ENCODE measurements at places on chromosomes 7 and 10. TPM values are rescaled to one million over a fixed set of nuclear protein-coding genes. Genes with fewer than 3 reads are reported as not detected.

GRCh38 chr7:35985126-35985754, 167.8 kb upstream of the EEPD1 start:
- DNase-seq, result peak; percentile 84

- DNase-seq, result no peak
These were observed 31.0 kb downstream of the CYP3A5 start for GRCh38 chr7:99648843-99649242.

Gene POU6F2
- total RNA-seq, result not detected

Gene BAZ1B
- total RNA-seq, result 37.7 TPM

Gene EPO
- not detected for total RNA-seq

- DNase-seq, result no peak
These were observed 5.8 kb downstream of the ANXA7 start for GRCh38 chr10:73408061-73408460.
